ENCODE measurements at places on chromosomes 16 and 17.

DNA sequence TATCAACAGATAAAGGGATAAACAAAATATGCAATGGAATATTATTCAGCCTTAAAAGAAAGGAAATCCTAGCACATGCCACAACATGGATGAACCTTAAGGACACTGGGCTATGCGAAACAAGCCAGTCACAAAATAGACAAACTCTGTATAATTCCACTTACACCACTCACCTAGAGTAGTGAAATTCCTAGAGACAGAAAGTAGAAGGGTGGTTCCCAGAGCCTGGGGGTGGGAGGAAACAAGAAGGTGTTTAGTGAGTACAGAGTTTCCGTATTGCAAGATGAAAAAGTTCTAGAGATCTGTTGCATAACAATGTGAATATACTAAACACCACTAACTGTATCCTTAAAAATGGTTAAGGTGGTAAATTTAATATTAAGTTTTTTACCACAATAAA lies 10.0 kb downstream of the SPOP start:
- no peak for DNase-seq

- DNase-seq: no peak
These were observed 160.1 kb upstream of the CDC42EP4 start for GRCh38 chr17:73471924-73472323.

DNA sequence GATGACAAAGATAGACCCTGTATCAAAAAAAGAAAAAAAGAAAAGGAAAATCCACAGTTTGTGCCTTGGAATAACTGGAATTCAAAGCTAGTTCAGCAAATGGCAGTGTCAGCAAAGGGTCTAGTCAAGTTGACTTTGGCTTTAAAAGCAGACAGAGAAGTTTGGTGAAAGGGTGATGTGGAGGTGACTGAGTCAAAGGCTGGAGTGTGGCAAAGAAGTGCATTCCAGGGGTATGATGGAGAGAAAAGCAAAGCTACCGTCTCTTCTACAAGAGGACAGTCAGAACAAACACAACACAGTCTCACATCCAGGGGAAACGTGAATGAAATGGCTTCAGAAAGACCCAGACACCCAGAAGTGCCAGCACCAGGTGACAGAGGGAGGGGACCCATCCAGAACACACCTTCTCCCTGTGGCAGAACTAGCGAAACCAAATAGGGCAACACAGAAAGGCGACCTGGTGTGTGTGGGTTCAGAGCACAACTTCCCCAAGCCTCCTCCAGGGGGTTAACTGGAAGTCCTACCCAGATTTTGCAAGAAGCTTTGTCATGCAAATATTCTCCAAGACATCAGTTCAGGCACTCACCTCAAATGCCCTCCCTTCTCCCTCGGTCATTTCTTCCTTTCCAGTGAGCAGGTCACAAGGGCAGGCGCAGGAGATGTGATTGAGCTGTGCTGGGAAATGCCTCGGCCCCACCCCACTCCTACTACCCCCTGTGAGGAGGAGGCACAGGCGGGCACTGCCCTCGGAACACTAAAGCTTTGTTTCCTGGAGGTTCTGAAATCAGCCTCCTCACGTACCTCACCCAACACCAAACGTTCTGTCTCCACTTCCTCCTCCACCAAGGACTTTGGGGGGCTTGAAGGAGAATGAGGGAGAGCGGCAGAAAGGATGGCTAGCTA lies 481.9 kb downstream of the SOX9 start:
- DNase-seq: no peak

- DNase-seq: no peak
These were observed 10.8 kb downstream of the NTN1 start for GRCh38 chr17:9032151-9032550.

DNA sequence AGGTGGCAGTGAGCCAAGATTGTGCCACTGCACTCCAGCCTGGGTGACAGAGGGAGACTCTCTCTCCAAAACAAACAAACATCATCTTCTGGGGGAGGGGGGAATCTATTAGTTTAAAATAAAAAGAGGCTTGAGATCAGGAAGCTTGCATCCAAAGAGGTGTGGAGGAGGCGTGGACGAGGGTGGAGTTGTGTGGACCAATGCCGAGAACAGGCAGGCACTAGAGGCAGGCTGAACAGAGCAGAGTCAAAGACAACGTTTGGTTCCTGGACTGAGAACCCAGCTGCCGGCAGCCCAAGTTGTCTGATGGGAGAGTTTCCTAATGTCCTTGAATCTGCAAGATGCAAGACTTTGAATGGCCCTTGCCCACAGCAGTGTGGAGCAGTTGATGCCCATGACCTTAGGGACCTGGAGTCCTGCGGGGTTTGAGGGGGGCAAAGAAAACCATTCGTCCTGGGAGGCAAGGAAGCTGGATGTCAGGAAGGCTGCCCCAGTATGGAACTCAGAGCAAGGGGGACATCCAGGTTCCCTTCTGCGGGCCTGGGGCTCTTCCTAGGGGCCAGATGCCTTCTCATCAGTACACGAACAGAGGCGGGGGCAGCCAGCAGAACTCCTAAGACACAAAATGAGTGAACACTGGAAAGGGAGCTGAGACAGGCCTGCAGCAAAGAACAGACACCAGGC lies 9.2 kb downstream of the TBC1D16 start:
- no peak for DNase-seq

DNA sequence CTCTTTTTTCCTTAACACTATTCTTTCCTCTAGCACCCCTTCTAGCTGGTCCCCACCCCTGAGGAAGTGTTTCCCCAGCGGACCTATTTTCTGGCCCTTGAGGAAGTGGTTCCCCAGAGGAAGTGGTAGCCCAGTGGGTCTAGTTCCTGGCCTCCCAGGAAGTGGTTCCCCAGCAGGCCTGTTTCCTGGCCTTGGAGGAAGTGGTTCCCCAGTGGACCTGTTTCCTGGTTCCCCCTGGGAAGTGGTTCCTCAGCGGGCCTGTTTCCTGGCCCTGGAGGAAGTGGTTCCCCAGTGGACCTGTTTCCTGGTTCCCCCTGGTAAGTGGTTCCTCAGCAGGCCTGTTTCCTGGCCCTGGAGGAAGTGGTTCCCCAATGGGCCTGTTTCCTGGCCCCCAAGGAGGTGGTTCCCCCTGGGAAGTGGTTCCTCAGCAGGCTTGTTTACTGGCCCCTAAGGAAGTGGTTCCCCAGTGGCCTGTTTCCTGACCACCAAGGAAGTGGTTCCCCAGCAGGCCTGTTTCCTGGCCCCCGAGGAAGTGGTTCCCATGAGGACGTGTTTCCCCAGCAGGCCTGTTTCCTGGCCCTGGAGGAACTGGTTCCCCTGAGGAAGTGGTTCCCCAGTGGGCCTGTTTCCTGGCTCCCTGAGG lies 58.3 kb downstream of the NTN1 start:
- DNase-seq: no peak

DNA sequence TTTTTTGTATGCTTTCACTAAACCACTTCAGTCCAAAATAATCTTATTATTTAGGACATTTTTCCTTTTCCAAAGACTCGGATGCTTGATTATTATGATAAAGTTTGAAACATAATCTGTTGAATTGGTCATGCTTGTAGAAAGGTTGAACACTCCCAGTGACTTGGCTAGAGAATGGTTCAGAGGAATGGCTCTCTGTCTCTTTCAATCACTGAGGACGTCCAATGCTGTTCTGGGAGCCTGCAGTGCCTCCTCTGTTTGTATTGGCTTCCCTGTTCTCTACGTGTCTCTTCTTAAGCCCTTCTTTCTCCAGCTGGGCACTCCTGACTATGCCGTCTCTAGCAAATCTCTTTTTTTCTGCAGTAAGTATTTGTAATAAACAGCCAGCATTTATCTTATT lies 369.0 kb upstream of the DYNLRB2 start:
- no peak for DNase-seq

- DNase-seq: no peak
These were observed 163.2 kb downstream of the SPECC1 start for GRCh38 chr17:20172376-20172775.

DNA sequence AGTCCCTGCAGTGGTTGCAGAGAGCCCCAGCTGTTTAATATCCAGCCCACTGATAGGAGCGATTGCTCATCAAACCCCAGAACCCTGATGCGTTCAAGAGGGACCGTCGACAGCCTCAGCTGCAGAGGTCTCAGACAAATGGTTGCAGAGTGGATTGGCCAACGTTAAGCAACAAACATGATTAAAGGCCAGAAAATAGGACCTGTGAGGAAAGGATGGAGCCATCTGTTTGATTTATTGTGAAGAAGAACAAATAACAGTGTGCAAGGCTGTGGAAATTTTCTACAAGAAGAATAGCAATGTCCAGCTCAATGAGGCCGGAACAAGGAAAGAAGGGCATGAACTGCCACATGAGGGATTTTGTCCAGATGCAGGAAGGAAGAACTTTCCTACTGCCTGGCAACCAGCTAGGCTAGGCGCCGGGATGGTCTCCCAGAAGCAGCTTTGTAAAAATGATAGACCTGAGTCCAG lies 138.4 kb upstream of the DNAH9 start:
- DNase-seq: no peak
